ENCODE measurements at places on chromosomes 12 and 14.
A peak's percentile ranks its signal among the peaks of the same experiment; 100 is the strongest.

DNA sequence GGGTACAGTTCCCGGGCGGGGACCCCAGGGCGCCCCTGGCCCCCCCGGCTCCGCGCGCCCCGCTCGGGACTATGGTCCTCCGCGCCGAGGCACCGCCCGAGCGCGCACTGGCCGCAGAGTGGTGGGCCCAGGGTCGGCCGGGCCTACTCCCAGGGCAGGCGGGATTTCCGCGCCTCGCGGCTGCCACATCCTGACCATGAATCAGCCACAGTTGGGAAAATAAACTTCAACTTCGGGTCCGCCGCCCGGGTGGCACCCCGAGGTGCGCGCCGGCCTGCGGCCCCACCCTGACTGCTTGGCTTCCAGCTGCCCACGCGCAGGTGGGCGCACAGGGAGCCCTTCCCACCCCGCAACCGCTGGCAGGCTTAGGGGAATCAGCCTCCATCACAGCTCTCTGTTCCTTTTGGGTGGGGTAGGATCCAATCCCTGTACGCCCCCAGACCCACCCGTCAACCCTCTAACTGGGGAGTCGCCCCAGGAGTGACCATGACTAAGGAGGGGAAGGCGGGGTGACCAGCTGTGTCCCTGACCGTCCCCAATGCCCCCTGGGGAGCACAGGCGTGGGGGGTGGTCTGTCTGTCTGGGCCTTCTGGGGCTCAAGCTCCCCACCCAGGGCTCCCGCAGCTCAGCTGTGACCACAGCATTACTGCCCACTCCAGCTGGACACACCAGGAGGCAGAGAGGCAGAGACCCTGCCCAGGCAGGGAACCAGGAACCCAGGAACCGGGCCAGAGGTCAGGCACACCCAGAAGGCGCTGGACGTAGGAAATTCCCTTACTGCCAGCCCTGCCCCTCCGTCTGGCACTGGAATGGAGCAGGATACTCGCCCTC lies 678 bp downstream of the INF2 start:
- no peak for DNase-seq

DNA sequence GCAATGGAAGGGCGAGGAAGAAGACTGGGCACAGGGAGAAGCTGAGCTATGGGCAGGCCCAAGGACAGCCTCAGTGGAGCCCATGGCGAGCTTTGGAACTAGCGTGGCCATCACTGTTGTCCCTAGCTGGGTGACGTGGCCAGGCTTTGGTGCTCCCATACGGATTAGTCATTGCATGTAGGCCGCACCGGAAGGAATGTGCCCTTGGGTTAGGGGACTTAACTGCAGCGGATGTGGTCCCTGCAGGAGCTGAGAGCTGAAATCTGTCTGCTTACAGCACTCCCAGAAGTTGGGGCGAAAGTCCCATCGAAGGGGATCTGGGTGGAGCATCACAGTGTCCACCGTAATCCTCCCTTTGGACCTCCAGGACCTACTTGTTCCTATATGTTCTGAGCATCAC lies 133.7 kb downstream of the PAPOLA start:
- no peak for DNase-seq

DNA sequence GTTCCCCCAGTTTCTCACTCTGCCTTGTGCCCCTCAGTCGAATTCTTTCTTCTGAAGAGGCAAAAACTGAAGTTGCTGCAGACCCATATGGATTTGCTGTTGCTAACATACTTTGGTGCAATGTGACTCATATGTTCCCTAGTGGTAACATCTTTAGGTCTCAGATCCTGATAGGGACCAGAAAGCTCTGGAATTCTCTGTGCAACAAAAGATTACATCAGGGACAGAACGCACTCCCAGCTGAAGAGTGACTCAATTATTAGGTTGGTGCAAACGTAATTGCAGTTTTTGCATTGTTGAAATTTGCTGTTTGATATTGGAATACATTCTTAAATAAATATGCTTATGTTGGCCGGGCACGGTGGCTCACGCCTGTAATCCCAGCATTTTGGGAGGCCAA lies 8.2 kb upstream of the DHRS2 start:
- peak; percentile 11 for DNase-seq

- DNase-seq, result no peak
These were observed 26.9 kb upstream of the GCH1 start for GRCh38 chr14:54929556-54929955.

- no peak for DNase-seq
These were observed 220.8 kb downstream of the ITPR2 start for GRCh38 chr12:26612203-26612602.

DNA sequence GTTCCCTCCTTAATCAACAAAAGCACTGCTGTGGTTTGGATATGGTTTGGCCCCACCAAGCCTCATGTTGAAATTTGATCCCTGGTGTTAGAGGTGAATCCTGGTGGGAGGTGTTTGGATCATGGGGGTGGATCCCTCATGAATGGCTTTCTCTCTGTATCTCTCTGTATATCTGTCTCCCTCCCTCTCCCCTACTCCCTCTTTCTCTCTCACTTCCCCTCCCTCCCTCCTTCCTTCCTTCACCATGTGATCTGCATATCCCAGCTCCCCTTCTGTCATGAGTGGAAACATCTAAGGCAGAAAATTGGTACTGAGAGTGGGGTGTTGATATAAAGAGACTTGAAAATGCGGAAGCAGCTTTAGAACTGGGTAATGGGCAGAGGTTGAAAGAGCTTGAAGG lies 5.2 kb downstream of the GSKIP start:
- no peak for DNase-seq
